Stimulated activated CD4-positive, alpha-beta T cell treated with anti-CD3 and anti-CD28 coated beads, Interleukin-1b, Interleukin-23, amount 100 ng/mL, for 1 hour (primary cell): ENCODE measurements at places on chromosomes 5 and 9.

- no peak for DNase-seq
Measured at GRCh38 chr9:91991721-91992341, 41.8 kb upstream of the ROR2 start.

DNA sequence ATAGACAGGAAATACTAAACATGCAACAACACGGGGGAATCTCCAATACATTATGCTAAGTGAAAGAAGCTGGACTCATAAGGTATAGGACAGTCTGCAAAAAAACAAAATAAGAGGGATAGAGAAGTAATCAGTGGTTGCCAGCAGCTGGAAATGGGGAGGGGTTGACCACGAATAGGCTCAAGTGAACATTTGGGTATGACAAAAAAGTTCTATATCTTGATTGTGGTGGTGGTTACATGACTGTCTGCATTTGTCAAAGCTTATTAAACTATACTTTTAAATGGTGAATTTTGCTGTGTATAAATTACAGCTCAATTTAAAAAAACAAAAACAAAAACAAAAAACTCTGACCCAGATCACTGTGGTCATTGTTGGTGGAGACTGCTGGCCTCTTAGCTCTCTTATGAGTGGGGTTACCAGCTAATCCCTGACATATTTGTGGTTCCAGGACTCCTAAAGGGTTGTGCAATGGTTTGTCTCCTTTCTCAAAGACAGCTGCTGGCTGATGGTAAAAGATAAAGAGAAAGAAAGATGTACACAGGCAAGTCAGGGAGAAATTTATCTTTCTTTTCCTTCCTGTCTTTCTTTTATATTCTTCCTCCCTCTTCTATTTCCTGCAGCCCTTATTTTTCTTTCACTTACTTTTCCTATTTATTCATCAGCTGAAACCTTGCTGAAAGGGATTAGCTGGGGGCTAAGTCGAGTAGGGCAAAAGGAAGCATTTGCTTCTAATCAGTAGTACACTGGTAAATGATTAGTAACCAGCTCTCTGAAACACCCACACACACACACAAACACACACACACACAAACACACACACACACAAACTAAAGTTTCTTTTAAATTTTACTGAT lies 42.6 kb upstream of the APC start:
- no peak for DNase-seq

DNA sequence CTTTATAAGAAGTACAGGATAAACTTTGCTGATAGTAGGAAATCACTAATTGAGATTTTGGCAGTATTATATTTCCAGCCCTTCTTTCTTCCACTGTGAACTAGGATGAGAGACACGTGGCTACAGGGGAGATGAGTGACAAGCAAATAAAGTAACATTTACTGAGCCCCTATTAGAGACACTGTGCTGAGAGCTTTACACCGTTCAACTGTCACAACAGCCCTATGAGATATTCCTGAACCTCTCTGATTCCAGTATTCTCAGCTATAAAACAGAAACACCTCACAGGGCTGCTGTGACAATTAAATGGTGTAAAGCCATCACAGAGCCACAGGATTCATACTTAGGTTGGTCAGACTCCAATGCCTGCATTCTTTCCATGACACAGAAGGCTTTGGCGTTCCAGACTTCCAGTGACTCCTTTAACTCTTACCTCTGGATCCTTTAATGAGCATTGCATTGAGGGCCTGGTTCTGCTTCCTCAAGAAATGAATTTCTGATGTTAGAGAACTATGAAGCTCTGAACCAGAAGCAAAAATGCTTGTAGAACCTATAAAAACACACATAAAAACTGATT lies 169.0 kb downstream of the CDK5RAP2 start:
- DNase-seq, result no peak

- no peak for DNase-seq
Measured at GRCh38 chr9:12722131-12722530, 28.9 kb downstream of the TYRP1 start.

- DNase-seq, result peak; percentile 9
Measured at GRCh38 chr5:76818844-76819831, at the start of gene F2RL1. Gene F2RL1, plus strand, starts transcription at chr5:76819030. Its CDS starts 153 bp downstream, at chr5:76819183.

DNA sequence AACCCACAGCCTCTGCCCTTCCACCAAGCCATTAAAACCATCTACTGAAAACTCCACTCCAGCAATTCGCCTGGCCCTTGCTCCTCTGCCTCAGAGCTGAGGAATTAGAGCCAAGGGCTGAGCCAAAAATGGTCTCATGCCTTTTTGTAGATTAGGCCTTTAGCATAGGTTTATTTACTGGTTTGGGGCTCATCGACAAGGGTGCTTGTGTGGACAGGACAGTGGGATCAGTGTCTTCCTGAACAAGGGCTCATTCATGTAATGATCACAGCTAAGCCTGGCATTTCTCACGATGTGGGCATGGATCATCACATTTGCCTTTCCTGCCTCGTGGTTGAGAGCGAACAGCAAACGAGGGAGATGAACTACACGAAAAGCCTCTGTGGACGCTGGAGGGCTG lies 59.2 kb upstream of the PHF24 start:
- no peak for DNase-seq

DNA sequence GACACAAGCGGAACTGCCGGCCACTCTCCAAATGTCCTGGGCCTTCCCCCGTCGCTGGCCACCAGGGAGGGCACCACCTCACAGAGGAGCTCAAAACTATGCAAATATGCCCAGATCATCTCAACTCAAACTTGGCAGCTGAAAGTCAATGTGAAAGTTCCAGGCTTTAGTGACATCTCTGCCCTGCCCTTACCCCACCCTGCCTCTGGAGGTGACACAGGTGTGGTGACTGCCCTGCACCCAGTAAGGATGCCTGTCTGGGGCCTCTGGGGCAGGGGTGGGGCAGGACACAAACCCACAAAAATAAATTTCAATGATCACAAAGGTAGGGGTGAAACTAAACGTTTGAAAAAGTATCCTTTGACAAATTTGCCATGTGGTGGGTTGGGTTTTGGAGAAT lies 213.4 kb downstream of the HSPA4 start:
- no peak for DNase-seq

- no peak for DNase-seq
Measured at GRCh38 chr5:55969956-55970355, 24.8 kb downstream of the IL6ST start.
